Hematopoietic multipotent progenitor cell treated with erythropoietin and hydrocortisone succinate and interleukin-3 and kit ligand, for 17 days (in vitro differentiated cells): ENCODE measurements at places on chromosomes 12 and 14.

DNA sequence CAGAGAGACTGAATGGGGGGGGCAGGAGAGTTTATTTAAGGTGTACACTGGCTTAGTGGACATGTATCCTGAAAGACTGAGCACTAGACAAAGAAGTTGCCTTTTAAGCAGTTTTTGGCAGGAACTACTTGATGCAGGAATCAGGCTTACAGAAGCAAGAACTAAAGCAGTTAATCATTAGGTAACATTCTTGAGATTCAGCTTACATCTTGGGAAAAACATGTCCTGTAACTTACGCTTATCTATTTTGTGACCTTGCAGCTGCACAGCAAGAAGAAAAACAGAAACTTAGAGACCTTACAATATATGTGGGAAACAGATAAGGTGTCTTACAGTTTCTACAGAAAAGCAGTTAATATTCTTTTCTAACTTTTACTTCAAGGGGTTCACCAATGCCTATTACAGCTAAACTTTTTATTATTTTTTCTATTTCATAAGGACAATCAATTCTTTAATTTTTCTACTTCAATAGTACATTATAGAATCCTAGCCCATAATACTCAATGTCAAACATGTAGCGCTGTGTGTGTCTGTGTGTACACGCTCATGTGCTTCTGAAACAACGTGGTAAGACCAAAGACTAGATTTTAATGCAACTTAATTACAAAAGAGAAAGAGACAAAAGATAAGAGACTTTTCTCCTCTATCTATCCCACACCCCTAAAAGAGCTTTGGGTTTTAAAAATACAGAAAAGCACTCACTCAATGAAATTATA, 276.9 kb downstream of the PRKD1 start:
- DNase-seq: peak; percentile 17

- DNase-seq: no peak
Measured at GRCh38 chr12:26010293-26010821, 51.9 kb downstream of the RASSF8 start.

DNA sequence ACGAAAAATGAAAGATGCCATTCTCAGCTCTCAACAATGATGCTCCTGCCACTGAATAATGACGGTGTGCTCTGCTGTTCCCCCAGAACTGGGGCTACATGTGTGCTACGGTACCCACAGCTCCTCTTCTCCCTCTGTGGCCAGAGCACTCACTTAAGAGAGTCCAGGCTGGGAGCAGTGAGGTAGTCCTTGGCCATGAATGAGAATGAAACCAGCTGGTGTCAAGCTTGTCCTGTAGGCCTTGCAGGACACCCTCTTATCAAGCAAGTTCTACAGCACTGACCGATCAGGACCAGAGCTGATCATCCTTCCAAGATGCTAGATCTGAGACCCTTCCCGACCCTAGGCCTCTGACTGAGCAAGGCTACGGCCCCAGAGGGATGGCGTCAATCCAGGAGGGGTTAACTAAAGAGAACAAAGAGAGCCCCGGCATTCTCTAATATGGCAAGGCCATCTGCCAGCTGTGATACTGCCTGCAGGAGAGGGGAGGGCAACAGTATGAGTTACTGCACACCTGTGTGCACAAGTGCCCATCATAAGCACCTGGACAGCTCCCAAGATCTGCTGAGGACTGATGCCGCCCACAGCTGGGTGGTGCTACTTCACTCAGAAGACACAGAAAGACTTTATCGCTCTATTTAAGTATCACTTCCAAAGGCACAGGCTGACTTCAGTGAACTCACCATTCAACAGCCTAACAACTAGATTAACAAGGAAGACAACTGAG, 30.5 kb downstream of the APPL2 start:
- no peak for DNase-seq

GRCh38 chr12:132071830-132072384, 72.2 kb downstream of the DDX51 start:
- DNase-seq: no peak

- DNase-seq: no peak
Measured at GRCh38 chr14:75426332-75427125, 1.3 kb upstream of the JDP2 start.

DNA sequence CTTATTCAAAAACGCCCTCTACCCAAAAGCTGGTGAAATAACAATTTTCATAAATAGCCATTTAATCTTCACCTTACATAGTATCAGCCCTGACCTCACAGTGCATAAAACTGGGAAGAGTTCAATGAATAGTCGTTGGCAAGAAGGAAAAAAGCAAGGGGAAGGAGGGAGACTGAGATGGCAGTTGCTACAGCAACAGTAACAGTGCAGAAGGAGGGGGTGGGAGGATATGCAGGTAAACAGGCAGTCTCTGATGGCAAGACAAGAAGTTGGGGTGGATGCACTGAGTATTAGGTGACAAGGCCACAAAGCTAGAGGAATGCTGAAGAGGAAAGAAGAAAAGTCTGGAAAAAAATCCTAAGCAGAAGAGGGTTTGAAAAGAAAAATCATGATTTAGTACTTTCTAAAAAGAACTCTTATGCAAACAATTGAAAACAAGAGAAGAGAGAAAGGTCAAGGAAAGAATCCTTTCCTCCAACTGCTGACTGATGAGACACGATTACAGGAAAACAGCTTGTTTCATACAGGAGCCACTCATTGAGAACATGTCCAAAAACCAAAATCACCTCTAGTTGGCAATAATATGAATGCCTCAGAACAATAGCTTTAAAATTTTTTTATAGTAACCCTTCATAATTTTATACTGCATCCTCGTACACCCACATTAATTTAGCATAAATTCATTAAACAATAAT, 56.0 kb downstream of the DCAF5 start:
- DNase-seq: no peak

DNA sequence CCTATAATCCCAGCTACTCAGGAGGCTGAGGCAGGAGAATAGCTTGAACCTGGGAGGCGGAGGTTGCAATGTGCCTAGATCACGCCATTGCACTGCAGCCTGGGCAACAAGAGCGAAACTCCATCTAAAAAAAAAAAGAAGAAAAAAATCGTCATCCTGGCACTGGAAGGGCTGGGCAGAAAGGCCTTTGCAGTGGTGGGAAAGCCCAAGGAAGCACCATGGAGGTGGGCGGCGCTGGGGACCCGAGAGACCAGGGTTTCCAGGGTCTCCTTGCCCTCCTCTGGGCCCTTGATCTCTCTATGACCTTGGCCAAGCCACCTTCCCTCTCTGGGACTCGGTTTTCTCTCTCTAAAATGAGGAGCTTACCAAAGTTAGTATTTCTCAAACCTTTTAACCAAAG, 65.4 kb downstream of the LGMN start:
- no peak for DNase-seq

DNA sequence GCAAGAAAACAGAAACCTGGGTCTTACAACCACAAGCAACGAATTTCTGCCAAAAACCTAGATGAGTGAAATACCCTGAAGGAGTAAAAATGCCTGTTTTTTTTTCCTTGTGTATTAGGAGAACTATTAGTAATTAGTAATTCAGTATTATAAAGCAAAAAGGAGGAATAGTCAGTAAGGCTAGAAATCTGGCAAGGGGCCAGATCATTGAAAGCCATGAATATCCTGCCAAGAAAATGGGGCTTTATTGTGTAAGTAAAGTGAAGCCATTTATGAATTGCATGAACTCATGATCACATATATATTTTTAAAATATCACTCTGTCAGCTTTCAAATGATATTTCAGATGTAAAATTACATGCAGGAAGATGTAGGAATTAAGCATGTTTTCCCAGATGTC, 57.9 kb downstream of the TXNDC16 start:
- peak; percentile 28 for DNase-seq
